ENCODE measurements at places on chromosomes 6 and 20.

DNA sequence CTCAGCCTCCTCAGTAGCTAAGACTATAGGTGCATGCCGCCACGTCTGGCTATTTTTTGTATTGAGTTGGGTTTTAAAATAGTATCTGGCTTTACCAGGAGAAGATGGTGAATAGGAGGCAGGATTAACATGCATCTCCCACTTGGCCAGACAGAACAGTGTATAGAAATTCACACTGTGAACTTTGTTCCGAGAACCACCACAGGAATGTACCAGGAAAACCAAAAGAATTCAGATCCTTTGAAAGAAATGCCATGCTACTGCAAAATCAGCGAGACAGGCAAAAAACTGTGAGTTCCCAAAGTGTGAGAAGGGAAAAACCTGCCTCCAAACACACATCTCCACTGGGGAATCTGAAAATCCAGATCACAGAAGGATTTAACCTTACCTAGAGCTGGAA lies 327.6 kb downstream of the NKAIN2 start:
- no peak for DNase-seq

DNA sequence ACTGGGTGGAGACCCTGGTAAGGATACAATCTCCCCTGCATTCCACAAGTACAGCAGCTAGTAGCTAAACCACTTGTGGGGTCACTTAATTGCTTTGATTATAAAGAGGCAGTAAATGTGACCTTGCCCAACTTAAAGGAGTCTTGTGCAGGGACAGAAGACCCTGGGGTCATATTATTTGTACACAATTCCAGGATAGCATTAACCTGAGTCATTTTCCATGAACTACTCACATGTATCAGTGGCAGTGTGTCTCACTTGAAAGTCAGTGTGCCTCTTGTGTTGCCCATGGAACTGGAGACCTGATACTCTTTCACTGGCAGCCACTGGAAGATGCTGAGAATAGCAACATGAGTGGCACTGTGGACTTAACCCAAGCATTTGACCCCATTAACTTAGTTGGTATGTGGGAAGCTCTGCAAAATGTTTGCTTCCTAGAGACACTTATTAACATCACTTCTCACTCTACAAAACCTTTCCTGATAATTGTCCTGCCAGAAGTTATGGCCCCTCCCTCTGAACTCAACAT lies 28.9 kb downstream of the CLIC5 start:
- DNase-seq: no peak

- no peak for DNase-seq
These were observed 370.1 kb downstream of the FOXA2 start for GRCh38 chr20:22214296-22214695.

- DNase-seq: no peak
These were observed 640 bp downstream of the SAYSD1 start for GRCh38 chr6:39114388-39114703.

- no peak for DNase-seq
These were observed 30.0 kb upstream of the PPP1R3G start for GRCh38 chr6:5055118-5055517.

DNA sequence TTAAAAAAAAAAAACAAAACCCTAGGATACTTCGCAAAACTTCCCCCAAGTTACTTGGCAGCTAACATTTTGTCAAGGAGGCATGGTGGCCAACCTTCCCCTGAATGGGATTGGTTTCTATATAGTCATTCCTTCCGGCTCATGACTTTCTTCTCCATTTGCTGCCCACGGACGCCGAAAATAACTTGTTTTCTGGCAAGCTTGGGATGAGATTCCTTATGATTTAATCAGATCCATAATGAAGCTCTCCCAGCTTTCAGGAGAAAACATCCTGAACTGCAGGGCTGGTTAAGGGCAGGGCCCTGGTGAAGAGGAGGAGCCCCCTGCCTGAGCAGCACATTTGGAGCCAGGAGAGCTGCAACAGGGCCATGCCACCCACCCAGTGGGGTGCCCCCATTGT lies 49.9 kb downstream of the PPP1R16B start:
- no peak for DNase-seq

DNA sequence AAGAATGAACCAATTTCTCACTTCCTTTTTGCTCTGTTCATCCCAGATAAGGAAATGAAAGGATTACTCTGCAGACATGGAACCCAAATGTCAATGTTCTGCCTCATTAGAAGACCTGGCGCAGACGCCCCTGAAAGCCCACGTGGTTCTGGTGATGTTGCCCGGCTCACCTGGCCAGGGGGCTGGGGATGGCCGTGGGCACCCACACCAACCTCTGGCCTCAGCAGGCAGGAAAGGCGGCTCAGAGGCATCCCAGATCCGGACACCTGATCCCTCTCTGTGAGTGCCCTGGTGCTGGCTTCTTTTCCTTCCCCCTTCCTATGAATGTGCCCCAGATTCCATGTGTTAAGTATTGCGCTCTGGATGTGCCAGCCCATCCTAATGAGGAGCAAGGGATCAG lies 33.6 kb downstream of the CDH4 start:
- no peak for DNase-seq

DNA sequence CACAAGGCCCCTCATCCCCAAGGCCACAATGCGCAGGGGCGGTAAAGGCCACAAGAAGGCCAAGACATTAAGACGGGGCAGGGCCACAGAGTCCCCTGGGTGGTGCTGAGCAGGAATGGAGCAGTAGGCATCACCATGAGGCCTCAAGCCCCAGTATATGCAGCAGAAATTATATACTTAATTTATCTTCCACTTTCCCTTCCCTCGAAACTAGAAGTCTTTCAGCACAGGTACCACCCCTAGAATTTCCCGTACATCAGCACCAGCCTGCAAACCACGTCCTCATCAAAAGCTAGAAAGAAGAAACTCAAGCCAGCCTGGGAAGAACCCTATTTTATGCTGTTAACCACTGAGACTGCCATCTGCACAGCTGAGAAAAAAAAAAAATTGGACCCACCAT lies 89.4 kb downstream of the PLG start:
- no peak for DNase-seq

DNA sequence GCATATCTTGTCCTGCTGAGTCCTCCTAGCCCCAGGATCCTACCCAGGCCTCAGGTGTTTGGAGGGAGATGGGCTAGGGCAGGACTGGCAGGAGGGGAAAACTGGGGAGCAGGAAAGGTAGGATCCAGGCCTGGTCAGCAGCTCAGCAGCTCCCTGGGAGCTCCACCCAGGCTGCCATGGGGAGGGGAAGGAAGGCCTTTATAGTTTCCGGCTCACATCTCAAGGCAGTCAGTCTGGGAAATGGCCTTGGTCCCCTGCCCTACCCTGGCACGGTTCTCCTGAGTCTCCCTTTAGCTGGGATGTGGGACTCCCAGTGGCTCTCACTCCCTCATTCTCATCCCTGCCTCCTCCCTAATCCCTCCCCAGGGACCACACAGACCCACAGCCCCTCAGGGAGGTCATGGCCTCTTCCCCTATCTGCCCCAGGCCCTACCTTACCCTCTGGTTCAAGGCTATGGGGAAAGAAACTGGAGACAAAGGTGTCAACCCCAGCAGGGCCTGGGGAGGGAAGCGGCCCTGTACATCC lies 1.6 kb downstream of the SLC44A4 start:
- no peak for DNase-seq

GRCh38 chr6:44142835-44143234 lies 15.5 kb downstream of the TMEM63B start:
- no peak for DNase-seq

DNA sequence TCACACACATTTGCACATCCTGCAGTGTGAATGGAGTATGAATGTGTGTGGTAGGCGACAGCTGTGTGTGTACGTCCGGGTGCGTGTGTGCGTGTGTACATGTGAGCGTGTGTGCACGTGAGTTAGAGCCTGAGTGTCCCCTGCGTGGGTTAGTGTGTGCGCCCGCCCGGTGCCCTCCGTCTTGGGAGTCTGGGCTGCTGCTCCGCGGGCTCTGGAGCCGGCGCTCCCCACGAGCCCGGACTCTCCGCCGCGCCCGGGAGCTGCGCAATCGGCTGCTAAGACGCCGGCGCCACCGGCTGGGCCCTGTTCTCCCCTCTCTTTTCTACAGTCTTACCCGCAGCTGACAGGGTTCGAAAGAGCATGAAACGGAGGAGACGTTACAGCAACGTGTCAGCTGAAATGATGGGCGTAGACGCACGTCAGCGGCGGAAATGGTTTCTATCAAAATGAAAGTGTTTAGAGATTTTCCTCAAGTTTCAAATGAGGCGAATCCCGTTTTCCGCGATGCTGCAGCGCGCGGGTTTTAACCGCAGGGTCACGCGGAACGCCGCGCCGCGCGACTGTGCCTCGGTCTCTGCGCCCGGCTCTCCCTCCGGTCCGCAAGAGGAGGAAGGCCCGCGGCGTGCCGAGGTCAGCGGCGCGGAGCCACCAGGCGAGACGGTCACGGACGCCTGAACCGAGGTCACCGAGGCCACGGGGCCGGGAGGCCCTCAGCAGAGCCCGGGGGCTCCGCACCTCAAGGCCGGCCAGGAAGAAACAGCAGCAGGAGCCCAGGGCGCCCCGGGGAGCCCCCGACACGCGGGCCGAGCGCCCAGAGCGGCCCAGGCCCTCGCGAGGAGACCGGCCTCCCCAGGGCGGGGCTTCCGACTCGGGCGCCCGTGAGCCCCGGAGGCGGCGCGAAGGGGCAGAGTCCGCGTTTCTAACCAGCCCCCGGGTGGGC lies 95.3 kb upstream of the BHLHE23 start:
- DNase-seq: peak; percentile 84

DNA sequence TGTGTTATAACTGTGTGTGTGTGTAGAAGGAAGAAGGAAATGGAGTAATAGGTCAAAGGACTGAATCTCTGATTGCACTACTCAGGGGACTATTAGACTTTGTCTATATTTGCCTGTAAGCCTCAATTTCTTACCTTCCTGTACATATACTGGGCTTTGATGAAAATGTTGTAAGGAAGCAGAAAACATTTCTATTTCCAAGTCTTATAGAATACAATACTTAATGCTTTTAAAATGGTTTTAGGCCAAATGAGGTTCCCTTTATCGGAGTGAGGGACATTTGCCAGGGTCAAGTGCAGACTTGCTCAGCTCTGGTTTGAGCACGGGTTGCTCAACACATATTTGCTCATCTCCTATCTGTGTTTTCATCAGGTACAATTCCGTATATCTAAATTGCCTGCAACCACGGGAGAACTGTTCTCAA lies 28.3 kb downstream of the MEP1A start:
- DNase-seq: no peak

DNA sequence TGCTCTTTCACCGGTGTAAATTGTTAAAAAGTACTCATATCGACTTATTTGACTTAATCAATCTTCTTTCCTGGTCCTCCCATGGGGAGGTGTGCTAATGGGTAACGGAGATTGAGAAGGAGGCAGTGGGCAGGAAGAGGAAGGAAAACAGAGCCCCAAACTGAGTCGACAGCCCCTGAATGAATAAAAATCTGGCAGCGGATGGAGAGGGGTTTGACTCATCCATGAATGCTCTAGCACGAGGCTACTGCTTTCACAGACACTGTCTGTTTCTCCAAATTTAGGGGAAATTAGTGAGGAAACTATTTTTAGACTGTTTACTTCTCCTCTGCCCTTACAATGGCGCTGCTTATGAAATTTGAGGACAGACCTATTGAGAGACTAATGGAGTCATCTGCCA lies 142.2 kb upstream of the ATXN1 start:
- DNase-seq: no peak

- no peak for DNase-seq
These were observed 42.0 kb downstream of the ERMARD start for GRCh38 chr6:169793408-169793807.

- no peak for DNase-seq
These were observed 581 bp upstream of the ALDH8A1 start for GRCh38 chr6:134950482-134950881.

- DNase-seq: no peak
These were observed 91.0 kb downstream of the BCKDHB start for GRCh38 chr6:80197474-80197873.

GRCh38 chr6:83463886-83464285 lies 33.0 kb upstream of the ME1 start:
- no peak for DNase-seq

DNA sequence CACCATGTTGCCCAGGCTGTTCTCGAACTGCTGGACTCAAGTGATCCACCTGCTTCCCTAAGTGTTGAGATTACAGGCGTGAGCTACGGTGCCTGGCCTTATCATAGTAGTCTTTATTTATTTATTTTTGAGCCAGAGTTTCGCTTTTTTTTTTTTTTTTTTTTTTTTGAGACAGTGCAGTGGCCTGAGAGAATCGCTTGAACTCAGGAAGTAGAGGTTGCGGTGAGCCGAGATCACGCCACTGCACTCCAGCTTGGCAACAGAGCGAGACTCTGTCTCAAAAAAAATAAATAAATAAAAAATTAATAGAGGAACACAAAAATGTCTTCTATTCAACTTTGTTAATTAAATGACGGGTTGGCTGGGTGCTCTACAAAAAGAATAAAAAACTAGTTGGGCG lies 12.9 kb downstream of the MAPRE1 start:
- DNase-seq: peak; percentile 67

- DNase-seq: no peak
These were observed 25.1 kb upstream of the FAM8A1 start for GRCh38 chr6:17574866-17575560.

- DNase-seq: no peak
These were observed 60.2 kb downstream of the RIPOR2 start for GRCh38 chr6:24875534-24875901.

GRCh38 chr20:35697696-35698297 lies 1.4 kb downstream of the NFS1 start:
- no peak for DNase-seq

- DNase-seq: no peak
These were observed 34.9 kb upstream of the LOC128125822 start for GRCh38 chr6:63537201-63537958.

- no peak for DNase-seq
These were observed 15.1 kb upstream of the APMAP start for GRCh38 chr20:25007491-25008305.

DNA sequence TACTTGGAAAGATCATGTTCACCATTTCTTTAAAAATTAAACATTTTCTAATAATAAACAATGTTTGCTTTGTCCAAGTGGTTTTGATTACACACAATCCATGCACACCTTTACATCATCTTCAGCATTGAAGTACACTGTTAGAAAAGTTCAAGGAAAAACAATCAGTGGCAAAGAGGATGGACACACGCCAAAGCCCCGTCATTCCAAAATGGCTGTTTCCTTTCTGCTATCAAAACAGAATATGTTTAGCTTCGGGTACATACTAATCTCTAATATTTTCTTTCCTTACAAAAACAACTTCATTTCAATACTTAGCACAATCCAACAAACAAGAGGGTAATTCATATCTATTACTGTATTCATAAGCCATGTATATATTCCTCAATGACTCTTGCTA lies 24.5 kb downstream of the REPS1 start:
- DNase-seq: no peak

- peak; percentile 7 for DNase-seq
These were observed 661 bp downstream of the LCA5 start for GRCh38 chr6:79536585-79536953.
